Hypothalamus (tissue), 51 donors: ENCODE measurements at places on chromosomes 5 and 9.

DNA sequence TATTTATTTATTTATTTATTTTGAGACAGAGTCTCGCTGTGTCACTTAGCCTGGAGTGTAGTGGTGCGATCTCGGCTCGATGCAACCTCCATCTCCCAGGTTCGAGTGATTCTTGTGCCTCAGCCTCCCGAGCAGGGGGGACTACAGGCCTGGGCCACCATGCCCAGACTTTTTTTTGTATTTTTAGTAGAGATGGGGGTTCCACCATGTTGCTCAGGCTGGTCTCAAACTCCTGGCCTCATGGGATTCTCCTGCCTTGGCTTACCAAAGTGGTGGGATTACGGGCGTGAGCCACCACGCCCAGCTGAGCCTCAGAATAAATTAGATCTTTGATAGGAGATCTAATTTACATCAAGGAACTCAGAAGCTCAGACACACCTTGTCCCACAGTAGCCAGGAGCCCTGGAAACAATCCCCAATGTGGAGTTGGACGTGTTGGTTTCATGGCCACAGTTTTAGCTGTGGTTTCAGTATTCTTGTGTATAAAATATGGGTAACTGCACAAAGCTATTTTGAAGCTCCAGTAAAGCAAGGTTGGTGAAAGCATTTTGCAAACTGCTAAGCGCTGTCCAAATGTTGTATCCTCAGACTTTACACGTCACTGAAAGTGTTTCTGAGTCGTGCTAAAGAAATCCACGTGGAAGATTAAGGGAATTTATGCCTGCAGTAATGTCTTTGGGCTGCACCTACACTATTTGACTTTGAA lies 3.0 kb upstream of the HNRNPAB start:
- no peak for DNase-seq

DNA sequence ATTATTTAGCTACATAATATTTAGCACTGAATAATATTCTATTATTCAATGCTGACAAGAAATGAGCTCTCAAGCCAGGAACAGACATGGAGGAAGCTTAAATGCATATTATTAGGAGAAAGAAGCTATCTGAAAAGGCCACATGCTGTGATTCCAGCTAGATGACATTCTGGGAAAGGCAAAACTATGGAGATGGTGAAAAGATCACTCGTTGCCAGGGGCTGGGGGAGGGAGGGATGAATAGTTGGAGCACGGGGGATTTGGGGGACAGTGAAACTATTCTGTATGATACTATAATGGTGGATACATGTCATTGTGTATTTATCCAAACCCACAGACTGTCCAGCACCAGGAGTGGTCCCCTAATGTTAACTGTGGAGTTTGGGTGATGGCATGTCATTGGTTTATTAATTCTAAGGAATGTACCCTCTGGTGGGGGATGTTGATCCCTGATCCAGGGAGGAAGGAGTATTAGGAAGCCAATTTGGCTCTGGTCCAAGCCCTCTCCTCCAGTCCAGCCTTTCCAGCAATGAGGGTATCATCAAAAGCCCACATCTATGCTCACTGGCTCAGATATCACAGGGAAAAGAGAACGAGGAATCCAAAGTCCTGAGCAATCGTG lies 162.5 kb downstream of the COL23A1 start:
- no peak for DNase-seq

DNA sequence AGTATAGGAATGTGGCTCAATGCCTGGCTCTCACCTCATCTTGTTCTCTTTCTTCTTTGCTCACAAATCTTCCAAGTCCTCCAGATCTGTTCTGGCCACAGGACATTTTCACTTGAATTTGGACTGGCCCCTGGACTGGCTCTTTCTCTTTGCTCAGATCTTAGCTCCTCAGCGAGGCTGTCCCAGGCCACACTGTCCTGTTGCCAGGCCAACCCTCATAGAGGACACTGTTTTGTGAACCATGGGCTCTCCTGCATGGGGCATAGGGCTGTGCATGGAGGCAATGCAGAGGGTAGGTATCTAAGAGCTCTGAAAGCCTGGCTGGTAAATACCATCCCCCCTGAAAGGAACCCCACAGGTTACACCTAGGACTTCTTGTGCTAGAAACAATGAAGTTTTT lies 13.5 kb upstream of the SLC28A3 start:
- no peak for DNase-seq

DNA sequence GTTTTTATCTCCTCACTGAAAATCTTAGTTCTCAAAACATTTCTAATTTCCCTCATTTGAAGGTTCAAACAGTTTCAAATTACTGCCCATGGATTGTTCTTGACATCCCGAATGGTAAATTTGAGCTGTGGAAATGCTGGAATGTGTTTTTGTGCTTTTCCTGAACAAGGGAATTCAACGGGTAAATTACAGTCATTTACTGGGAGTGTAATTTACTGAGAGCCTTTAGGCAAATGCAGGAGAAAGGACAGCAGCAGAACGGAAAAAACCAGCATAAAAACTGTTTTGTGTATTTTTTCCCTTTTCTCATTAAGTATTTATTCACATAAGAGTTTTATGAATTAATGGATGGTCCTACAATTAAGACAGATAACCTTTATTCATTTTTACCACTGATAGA lies 139.2 kb downstream of the PBX3 start:
- DNase-seq: no peak

DNA sequence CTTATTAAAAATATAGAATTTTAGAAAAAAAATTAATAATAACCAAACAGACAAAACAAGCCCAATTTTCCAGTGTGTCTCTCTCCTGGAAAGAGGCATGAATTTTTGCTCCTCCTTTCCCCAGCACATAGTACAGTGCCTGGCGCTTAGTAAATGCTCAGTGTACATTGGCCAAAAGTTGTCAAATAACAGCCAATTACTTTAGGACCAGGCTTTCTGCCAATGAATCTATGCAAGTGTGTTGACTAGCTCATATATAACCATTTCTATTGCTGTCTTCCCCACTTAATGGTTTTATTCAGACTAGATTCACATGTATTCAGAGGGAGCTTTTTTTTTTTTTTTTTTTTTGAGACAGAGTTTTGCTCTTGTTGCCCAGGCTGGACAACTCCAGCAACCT lies 120.1 kb upstream of the CD180 start:
- no peak for DNase-seq

- no peak for DNase-seq
Measured at GRCh38 chr9:114303977-114304376, 18.9 kb upstream of the ORM1 start.

DNA sequence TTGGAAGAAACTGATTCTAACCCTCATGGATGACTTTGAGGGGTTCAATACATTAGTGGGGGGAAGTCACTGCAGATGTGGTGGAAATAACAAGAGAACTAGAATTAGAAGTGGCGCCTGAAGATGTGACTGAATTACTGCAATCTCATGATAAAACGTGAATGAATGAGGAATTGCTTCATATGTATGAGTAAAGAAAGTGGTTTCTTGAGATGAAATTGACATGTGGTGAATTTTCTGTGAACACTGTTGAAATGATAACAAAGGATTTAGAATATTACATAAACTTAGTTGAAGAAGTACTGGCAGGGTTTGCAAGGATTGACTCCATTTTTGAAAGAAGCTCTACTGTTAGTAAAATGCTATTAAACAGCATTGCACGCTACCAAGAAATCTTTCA lies 113.0 kb downstream of the UGCG start:
- DNase-seq: no peak

- DNase-seq: no peak
Measured at GRCh38 chr9:90432951-90433350, 209.7 kb downstream of the DIRAS2 start.

- no peak for DNase-seq
Measured at GRCh38 chr5:142175039-142175438, 66.5 kb downstream of the NDFIP1 start.

GRCh38 chr5:2196416-2196815 lies 313.7 kb upstream of the IRX4 start:
- no peak for DNase-seq
